ENCODE measurements at places on chromosomes 6 and 20. TPM values are rescaled to one million over a fixed set of nuclear protein-coding genes. Genes with fewer than 3 reads are reported as not detected.

DNA sequence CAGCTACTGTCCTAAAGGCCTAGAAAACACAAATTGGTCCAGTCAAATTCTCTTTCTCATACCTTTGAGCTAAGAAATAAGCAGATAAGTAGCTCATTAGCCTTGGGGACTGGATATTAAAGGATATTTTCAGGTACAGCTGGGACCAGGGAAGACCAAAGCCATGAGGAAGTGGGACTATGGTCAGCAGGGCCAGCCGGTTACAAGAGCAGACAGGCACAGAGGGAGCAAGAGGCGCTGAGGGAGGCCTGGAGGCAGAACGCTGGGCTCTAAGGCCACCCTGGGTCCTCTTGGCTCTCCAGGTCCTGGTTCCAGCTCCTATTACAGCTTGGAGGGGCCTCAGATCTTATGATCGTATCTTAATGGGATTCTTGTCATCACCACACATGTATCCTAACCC is 88.5 kb upstream of the KCNK16 start:
- DNase-seq, result no peak

SAMD3 gene
- total RNA-seq, result 12.5 TPM

DNA sequence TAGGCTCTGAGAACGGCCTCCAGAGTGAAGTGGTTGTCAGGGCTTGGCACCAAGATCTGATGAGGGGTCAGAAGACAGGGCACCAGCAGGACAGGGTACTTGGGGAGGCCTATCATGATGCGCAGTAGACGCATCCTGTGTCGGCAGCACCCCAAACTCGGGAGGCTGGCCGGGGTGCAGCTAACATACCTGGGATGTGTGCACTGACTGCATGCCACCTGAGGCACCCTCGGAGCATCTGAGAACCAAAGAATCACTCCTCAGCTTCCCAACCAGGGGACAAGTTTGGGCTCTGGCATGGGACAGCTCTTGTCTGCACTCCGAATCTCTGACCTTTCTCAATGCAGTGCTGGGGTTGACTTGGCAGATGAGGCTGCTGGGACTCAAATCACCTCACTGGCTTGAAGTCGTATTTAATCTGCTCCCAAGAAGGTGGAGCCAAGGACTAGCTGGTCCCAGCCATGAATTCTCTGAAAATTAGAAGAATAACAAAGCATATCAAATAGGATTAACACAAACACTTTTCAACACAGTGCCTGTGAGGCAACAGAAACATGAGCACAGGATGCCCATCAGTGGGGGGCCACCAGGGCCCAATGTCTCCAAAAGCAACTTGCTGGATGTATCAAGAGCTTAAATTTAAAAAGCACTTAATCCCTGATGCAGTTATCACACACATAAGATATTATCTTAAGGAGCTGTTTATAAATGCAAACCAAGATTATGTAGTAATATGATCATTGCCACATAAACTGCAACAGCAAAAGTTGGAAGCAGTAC is 348.8 kb downstream of the PREX1 start:
- DNase-seq, result no peak

RRP36 gene
- 114 TPM for total RNA-seq

GRCh38 chr20:57031867-57032355 is 234.5 kb downstream of the BMP7 start:
- no peak for DNase-seq

- no peak for DNase-seq
Observed at GRCh38 chr20:59046862-59047261, 4.3 kb upstream of the PRELID3B start.

Data from CD8-positive, alpha-beta memory T cell (primary cell).